ENCODE measurements at places on chromosomes 5 and 9.
A peak's percentile ranks its signal among the peaks of the same experiment; 100 is the strongest.

GRCh38 chr5:177455036-177455660, 8.5 kb downstream of the PRR7 start:
- peak; percentile 58 for DNase-seq

GRCh38 chr5:151222790-151223446, 974 bp downstream of the CCDC69 start:
- DNase-seq, result peak; percentile 61

DNA sequence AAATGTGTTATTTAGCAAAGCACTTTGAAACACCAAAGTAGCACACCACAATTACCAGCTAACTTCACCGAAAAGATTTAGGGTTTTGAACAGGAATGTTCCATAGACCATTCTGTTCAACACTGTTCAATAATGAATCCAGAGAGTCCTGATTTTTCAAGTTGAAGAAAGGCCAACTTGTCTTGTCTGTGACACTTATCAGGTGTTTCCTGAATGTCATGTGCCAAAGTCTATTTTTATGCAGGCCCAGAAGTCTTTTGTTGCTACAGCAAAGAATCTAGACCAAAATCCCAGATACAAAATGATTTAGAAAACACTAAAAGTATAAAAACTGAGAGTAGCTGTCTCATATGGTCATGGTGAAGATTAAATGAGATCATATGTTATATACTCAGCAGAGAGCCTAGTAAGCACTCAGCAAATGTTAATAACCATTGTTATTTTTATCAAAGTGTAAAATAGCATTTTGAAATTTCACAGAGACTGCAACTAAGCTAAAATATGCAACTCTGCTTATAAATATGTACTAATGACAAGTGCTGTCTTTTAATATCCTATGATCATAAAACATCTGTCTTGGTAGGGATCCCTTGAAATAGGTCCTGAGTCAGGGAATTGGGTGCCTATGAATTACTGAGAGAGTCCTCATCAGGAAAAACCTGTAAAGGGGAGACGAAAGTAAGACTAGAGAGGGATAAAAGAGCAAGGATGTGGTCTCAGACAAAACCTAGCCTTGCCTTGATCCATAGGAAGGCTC, 122.4 kb upstream of the SLC12A2 start:
- DNase-seq, result no peak

DNA sequence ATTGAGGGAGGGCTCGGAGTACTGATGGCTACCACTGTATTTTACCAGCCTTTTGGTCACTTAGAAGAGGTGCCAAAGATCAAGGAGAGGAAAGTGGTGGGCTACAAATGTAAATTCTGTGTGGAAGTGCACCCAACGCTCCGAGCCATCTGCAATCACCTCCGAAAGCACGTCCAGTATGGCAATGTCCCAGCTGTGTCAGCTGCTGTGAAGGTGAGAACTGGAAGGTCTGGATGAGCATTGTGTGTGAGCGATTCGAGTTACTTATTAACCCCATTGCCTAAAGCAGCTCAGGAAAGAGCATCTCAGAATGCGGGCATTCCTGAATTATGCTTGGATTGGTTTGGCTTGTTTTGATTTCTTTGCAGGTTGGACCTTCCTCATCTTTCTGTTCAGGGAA, 67.5 kb downstream of the ZNF462 start:
- no peak for DNase-seq

DNA sequence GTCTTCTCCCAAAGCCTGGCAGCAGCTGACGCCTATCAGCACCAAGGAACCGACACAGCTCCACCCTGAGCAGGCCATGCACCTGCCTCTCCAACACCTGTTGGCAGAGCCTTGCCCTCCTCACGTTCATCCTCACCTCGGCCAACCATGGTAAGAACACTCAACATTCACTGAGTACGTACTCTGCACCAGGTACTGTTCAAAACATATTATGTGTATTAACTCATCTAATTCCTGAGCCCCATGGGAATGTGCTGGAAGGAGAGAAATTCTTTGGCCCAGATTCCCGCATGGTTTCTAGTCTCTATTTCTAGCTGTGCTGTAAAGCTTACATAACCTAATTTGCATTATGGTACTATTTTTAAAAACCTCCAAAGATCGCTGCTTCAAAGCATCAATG, 86.1 kb downstream of the GPR21 start:
- DNase-seq, result no peak

DNA sequence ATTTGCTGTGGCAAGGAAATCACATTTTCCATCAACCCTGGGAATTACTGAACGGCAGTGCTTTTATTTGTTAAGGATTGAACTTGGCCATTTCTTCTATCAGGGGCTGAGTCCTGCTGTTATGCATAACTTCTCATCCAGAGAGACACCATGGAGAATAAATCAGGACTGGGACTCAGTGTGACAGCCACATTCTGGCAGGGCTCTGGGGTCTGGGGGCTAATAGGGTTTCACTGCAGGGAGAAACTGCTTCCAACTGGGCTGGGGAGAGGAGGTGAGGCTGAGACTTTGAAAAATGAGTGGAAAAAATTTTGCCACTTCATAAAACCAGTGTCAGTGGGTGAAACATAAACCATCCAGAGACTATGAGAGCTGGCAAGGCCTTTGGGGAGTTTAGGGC, 95.7 kb upstream of the ALDH1B1 start:
- no peak for DNase-seq

DNA sequence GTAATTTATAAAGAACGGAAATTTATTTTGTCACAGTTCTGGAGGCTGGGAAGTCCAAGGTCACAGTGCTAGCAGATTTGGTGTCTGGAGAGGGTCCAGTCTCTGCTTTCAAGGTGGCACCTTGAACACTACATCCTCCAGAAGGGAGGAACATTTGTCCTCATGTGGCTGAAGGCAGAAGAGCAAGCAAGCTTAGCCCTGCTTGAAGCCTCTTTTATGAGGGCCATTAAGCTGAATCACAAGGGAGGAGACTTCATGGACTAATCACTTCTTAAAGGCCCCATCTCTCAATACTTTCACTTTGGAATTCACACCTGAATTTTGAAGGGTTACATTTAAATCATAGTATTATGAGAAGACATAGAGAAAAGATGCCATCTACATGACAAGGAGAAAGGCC, 215.4 kb upstream of the NFIL3 start:
- no peak for DNase-seq

DNA sequence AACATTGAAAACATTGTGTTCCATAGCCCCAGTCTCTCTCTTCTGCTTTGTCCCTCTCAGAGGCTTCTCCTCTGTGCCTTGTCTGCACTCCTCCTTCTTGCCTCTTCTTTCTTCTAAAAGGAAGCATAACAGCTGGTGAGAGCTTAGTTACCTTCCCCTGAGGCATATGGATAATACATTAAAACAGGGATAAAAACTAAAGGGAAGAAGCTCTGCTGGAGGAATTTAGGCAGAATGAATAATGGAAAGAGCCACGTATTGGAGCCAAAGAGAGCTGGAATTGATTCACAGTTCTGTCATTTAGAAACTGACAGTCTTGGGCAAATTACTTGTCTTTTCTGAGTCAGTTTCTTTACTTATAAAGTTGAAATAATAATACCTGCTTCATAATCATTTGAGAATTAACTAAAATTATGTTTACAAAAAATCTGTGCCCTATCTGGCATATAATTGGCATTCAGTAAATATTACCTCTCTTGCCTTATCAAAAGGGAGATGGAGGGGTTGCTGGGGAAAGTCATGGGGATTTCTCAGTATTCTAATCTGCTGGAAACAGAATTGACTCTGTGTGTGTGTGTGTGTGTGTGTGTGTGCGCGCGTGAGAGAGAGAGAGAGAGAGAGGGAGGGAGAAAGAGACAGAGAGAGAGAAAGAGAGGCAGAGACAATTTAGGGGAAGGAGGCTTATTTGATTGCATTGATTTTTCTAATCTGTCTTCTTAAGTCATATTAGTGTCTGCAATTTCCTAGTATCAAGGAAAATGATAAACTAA, 20.2 kb downstream of the ZNF474 start:
- DNase-seq, result no peak

- no peak for DNase-seq
Measured at GRCh38 chr9:9202276-9202675, 1402.7 kb upstream of the DMAC1 start.

- DNase-seq, result no peak
Measured at GRCh38 chr5:84253946-84254345, 130.7 kb downstream of the EDIL3 start.

- no peak for DNase-seq
Measured at GRCh38 chr9:110543631-110544051, 35.9 kb downstream of the SVEP1 start.

DNA sequence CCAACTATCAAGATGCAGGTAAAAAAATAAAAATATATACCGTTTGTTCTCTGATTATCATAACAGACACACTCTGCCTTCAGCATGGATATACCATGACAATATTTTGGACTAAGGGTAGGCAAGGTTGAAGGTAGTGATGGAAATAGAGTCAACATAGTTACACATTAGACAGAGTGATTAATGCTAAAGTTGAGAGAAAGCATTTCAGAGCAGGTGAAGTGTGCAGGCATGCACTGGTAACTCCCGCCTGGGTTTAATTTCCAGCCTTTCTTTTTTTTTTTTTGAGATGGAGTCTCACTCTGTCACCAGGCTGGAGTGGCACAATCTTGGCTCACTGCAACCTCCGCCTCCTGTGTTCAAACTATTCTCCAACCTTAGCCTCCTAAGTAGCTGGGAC, 458.5 kb downstream of the TLR4 start:
- DNase-seq, result no peak

GRCh38 chr5:152514827-152515397, 109.8 kb upstream of the NMUR2 start:
- no peak for DNase-seq

GRCh38 chr5:150180241-150181026, 9.4 kb upstream of the SLC6A7 start:
- DNase-seq, result peak; percentile 65
